Lower leg skin (tissue), 4 donors: ENCODE measurements at places on chromosomes 6 and 20. TPM values are rescaled to one million over a fixed set of nuclear protein-coding genes. Genes with fewer than 3 reads are reported as not detected.

DNA sequence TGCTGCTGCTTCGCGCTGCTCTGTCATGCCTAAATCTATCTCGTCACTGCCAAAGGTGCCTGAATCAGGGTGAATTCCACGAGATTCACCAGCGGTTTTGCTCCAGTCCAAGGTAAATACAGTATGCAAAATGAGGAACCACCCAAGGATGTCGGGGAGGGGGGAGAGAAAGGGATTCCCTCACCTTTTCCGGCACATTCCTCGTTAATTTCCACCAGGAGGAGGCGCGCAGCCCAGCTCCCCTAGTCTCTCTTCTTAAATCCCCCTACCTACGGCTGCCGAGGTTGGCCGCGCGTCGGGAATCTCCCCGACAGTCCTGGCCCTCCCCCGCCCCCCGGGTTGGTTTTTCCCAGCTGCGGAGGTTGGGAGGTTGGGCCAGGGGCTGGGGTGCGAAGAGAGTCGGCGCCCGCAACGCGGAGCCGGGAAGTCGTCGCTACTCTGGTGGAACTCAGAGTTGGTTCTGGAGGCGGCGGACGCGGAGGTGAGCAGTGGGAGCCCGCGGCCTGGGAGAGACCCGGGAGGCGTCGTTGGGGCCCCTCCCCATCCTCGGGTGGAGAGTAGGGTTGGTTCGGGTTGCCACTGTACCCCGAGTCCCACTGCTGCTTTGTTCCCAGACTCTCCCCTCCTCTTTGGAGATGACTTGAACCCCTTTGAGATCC, at the start of gene TPBG:
TSS of gene TPBG (plus strand) at position 390 of the 659 bp plus-strand sequence. CDS start 1,145 bp downstream, outside the sequence.
- DNase-seq = peak; percentile 28

GRCh38 chr6:15077961-15078360, 167.9 kb upstream of the JARID2 start:
- DNase-seq = no peak

DNA sequence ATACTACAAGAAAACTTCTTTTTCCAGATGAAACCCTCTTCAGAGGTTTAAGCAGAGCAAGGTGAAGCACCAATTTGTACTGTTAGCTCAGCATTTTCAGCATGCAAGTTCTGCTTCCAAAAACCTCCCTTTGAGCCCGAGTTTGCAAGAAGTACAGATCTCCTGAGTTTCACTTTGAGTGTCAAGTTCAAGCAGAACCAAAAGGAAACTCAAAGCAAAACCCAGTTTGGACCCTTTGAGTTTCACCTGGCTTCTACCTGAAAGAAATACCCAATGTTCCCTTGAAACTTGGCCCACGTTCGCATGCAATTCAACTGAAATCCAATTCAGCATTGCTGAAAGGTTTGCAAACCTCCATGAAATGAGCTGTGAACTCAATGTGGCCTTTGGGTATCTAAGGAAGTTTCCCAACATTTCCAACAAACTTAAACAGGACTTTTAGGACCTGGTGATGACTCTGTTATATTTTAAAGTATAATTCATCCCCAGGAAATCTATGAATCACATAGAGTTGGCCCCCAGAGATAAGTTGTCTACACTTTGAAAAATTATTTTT, 62.9 kb upstream of the HBS1L start:
- no peak for DNase-seq

DNA sequence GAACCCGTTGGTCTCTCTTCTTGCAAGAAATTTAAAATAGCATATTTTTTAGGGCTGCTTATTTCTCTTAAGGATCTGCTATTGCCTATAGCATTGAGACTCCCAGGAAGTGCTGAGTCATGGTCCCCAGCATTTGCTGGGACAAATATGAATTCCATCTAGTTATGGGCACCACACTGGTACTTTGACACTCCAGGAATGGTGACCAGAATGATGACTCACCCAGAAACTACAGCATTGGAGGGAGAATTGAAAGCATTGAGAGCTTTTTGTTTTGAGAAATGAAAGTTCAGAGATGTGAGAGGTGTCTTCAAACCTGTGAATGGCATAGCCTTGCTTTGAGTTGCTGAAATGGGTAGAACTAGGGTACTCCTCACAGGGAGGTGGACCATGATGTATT, 699.7 kb downstream of the DHX35 start:
- DNase-seq = no peak

- DNase-seq = no peak
Observed at GRCh38 chr6:12436683-12437082, 146.5 kb downstream of the EDN1 start.

DNA sequence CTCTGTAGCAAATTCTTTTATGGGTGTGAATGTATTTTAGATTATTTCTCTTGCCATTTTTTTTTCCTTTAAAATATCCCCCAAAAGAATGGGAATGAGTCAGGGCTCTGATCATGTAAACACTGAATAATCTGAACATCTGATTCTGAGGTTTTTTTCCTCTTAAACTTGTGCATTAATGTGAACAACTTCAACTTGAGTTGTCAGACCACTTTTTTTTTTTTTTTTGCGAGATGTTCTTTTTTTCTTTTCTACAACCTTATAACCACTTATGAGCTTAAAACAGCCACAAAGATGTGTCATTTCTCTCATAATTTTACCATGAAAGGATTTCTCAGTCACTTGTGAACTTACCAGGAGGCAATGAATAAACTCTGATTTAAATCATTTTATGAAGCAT, 85.3 kb downstream of the TBC1D7 start:
- DNase-seq = no peak

DNA sequence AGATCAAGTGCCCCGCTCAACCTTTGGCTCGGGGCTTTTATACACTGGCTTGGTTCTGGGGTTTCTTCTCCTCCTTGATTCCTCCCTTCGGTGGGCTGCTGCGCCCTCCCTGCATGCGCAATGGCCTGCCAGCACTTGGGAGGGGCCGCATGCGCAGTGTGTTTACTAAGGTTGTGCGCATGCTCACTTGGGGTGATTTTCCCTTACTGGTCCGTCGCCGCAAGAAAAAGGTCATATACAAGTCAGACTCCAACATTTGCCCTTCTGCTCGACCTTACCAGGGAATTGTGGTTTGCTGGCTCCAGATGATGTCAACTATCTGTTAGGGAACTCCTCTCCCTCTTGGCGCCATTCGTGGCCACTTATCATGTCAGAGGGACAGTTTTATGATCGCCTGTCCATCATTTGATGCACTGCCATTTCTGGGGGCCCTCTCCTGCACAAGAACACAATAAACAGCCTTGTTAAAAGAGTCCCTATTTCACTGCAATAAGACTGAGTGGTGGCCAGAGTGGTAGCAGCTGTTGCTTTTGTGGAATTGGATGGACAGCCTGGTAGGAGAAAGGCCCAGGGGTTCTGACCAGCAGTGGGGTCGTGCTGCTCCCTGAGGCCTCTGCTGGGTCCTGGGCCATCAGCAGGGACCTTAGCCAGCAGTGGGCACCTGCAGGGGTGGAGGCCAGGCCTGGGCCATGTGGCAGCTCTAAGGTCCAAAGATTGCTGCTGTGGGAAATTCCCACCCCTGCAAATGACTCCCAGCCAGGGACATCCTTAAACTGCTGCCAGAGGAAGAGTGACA, 2.8 kb upstream of the LBP start:
- DNase-seq = no peak

- no peak for DNase-seq
Observed at GRCh38 chr6:126770176-126770575, 348.3 kb upstream of the RSPO3 start.

GRCh38 chr20:19745584-19745983, 12.5 kb upstream of the RIN2 start:
- DNase-seq = no peak

The TSBP1 gene
- total RNA-seq = not detected

The DPM1 gene
- 38.8 TPM for total RNA-seq

The CALHM5 gene
- 2.3 TPM for total RNA-seq

The FHL5 gene
- 3.5 TPM for total RNA-seq

The OR12D3 gene
- total RNA-seq = not detected
